ENCODE measurements at places on chromosomes 6 and 20. TPM values are rescaled to one million over a fixed set of nuclear protein-coding genes. Genes with fewer than 3 reads are reported as not detected.

Gene COL12A1
- not detected for total RNA-seq

Gene KCNS1
- not detected for total RNA-seq

Gene FHL5
- total RNA-seq = not detected

Gene ANKRD6
- total RNA-seq = 4.8 TPM

Gene SLC22A2
- not detected for total RNA-seq

Data from OCI-LY7 (cell line).